HFF-Myc (cell line): ENCODE measurements at places on chromosomes 6 and 20.

DNA sequence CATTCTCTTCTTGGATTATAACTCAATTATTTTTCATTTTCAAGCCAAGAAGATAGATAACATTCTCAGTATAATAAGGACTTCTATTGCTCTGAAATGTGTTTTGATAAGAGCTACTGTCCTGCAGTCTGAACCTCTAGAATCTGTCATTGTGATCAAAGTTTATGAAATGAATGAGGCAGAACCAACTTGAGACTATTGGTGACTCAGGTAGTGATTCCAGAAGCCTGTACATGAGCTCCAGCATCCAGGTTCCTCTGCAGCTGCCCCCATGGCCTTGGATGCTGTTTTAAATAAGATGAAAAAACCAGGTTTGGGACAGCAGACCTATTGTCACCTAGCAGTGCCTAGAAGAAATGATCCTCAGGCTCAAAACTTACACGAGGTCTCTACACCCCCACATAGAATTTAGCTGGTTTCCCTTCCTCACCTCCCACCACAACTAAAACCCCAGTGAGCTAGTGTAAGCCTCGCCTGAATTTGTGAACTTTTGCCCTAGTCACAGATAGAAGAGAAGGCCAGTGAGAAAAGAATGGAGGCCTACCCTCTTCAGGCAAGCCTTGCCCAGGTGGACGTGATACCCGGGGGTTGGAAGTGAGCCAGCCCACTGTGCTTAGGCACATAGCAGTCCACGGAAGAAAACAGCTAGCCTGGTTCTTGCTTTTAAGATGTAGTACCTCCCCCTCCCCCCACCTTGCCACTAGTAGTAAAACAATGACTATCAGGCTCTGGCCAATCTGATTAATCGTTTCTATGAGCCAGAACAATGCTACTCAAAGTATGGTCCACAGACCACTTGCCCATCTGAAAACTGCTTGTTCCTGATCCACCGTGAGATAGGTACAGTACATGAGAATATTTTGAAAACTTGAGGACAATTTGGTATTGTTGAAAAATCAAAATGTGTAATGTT lies 73.0 kb upstream of the SYNJ2 start:
- no peak for DNase-seq

- no peak for DNase-seq
These were observed 110.3 kb downstream of the BMP7 start for GRCh38 chr20:57156011-57156729.

GRCh38 chr6:90233994-90234393 lies 62.6 kb downstream of the BACH2 start:
- DNase-seq = no peak

DNA sequence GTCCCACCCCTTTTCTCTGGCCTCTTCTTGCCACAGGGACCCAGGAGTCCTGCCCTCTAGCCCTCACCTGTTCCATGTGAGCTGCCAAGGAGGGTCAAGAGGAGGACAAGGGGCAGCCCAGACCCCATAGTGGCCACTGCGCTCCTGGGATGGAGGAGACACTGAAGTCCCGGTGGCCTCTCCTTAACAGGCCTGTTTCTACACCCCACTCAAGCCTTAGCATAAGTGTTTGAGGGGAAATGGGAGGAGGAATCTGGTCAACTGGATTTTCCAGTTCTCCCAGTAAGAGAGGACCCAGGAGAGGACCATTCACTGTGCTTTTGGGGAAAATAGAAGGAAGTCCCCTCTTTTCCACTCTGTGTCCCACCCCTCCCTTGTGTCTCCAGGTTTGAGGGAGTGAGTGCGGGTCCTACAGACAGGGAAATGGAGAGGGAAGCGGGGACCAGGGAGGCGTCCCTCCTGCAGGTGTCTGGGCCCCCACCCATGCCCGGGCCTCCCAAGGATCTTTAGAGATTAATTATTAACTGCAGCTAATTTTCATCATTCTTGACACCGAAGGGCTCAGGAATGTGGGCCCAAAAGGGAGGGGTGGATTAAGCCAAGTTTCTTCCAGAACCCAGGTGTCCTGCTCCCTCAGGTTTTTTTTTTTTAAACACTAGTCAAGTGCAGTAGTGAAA lies at the start of gene SFTA2:
SFTA2 (minus strand) TSS at position 202 of the 677 bp plus-strand sequence; CDS start at position 128, 74 bp downstream.
- DNase-seq = no peak

DNA sequence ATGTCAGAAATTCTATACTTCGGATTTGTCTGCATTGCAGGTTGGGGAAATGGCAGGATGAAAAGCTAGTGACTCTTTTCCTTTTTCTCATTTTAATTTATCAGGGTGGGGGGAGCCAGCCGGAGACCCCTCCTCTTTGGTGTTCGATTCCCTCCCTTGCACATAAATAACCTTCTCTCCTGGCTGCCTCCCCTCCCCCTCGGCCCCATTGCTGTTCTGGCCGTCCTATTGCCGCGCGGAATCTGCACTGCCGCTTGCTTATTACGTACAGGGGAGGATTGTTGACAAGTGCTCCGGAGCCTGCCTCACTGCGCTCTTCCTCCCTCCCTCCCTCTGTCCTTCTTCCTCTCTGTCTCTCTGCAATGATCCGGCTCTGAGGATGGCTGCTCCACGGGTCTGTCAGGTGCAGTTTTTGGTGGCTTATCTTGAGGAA lies 154.7 kb downstream of the JARID2 start:
- DNase-seq = no peak
